NCI-H446 treated with DMSO at 0.1 percent for 48 hours (cell line): ENCODE measurements at places on chromosomes 2 and 18.

- no peak for DNase-seq
These were observed 315.8 kb upstream of the NRP2 start for GRCh38 chr2:205366336-205367060.

DNA sequence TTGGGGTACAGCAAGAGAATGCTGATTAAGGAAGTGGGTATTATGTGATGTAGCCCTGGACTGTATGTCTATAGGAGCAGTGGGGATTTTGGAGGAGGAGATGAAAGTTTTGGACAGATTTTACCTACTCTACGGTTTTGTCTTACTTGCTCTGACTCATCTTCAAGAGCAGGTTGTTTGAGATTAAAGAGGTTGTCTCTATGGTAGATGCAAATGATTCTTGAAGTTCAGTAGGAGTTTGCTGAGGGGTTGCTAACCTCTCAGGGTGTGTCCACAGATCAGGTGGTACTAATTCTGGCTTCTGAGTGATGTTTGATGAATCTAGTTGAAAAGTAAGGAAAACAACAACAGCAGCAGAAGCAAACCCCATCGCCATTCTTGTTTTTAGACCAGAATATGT is 9.7 kb upstream of the SERPINB12 start:
- no peak for DNase-seq

DNA sequence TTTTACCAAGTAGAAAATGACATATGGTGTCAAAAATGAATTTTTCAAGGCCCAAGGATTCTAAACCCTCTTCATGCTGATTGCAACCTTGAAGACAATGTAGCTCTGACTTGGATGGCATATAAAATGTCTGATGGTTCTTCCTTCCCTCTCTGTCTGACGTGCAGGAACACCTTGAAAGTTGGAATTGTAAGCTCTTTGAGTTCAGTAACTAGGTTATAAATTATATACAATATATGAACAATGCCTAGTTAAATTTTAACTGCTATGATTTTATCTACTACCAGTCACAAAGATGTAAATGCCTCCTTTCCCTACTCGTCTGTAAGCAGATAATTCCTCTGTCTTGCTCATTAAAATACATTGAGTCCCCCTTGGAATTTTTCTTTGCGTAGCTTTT is 89.5 kb upstream of the TMEM17 start:
- DNase-seq = no peak

- no peak for DNase-seq
These were observed 85.2 kb downstream of the BIRC6 start for GRCh38 chr2:32442020-32442467.

DNA sequence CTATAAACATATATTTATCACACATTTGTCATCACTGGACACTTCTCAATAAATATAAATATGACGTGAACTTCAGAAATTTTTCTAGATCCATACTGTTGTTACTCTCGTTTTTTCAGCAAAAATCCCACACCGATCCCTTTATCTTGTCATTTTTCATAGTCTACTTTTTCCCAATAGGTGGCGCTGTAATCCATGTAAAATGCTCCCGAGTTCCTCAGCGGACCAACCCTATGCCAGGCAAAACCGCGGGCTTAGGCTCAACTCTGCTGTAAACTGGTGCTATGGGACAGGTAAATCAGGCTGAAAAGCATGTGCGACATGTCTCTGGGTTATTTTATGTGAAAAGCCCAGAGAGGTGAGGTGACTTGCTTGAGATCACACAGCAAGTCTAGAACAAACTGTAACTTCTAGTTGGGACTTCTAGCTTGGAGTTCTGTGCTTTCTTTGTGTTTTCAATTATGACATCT is 104.0 kb downstream of the COBLL1 start:
- DNase-seq = peak; percentile 63
